ENCODE measurements at places on chromosomes 7 and 10. TPM values are rescaled to one million over a fixed set of nuclear protein-coding genes. Genes with fewer than 3 reads are reported as not detected.
A peak's percentile ranks its signal among the peaks of the same experiment; 100 is the strongest.

- DNase-seq = no peak
Measured at GRCh38 chr7:72023926-72024325, 388.2 kb downstream of the CALN1 start.

GRCh38 chr7:30136117-30136731 is 1.4 kb downstream of the MTURN start:
- no peak for DNase-seq

- no peak for DNase-seq
Measured at GRCh38 chr7:79452495-79453265, 787 bp downstream of the MAGI2 start.

DNA sequence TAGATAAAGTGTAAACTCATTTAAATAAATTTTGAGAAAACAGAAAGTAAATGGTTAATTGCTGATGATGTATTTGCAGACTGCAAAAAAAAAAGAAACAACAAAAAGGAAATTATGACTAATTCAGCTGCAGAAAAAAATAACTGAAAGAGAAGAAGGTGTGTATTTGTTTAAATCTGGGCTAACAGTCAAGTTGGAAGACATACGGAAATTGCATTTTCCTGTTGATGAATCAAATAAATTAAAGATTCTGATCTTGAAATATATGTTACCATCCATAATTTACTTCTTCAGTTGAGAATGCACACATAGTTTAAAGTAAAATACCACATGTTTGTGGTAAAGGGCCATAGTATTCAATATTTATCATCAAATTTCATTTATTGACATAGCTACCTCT is 19.3 kb upstream of the ING3 start:
- DNase-seq = no peak

GRCh38 chr7:128755819-128756476 is 16.8 kb downstream of the CALU start:
- no peak for DNase-seq

- no peak for DNase-seq
Measured at GRCh38 chr10:104659809-104660208, 18.7 kb downstream of the SORCS3 start.

- no peak for DNase-seq
Measured at GRCh38 chr7:114554781-114555537, 140.3 kb downstream of the FOXP2 start.

DNA sequence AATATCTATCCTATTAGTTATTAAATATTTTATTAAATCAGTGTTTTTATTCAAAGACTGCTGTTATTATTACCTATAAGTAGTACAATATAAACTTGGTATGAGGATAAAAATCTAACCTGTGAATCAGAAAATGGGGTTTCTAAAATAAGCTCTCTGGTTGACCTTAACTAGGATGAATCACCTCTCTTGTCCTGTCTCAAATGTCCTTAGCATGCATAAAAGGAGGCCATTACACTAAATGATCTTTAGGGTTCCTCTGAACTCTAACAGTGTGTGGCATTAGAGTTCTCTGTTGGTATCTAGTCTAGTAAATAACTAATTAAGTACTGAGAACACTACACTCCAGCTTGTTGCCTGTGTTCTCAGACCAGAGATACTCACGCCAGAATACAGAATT is 143.1 kb upstream of the LRRTM3 start:
- no peak for DNase-seq

GRCh38 chr10:15440204-15440711 is 69.2 kb upstream of the FAM171A1 start:
- no peak for DNase-seq

DNA sequence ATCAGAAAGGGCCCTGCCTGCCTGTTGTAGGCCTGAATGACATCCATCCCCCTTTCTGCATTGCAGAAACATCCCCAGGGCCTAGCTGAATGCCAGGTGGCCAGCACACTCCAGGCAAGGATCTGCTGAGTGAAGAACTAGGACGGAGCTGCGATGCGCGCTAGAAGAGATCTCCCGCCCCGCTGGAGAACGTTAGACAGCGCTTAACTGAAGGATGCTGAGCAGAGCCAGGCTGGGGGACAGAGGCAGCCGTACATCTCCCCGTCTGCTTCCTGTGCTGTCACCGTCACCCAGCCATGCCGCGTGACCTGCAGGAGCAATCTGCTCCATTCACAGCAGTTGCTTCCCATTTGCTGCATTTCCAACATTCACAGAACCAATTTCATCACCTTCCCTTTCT is 73.3 kb downstream of the FAM53B start:
- DNase-seq = no peak

DNA sequence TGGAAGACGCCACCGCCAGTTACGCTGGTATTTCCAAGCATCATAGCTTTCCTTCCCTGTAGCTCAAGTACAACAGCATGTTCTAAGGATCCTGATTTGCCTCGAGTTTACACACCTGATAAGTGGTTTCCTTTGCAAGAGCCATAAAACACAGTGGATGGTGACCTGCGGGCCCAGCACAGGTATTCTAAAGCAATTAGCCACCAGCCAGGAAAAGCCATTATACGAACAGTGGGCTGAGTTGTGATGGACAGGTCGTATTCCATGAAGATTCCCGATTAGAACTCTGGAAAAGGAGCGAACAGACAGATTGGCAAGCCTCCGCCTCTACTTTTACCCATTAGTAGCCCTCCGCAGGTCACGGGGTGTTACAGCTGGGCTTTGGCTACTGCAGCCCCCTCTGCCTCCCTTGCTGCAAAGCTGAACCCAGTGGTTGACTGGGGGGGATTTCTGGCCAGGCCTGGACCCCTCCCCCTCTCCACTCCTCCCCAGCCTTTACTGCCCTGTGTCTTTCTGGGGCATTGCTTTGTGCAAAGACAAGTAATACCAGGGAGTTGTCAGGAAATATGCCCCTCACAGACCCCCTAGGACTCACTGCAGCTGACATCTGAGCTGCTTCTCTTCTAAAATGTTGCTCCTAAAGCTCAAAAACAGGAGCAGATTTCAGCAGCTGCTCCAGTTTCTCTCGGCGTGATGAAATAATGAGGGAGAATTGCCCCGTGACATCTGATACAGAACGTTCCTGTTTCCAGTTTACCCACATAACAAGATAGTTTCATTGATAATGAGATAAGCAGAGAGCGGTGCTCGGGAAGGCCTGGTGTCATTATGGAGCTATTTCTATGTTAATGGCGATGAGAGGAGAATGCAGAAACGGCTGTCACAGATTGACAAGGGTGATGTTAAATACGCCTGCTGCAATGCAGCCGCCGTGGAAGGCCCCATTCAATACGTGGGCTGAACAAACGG is 214.4 kb downstream of the CCSER2 start:
- DNase-seq = no peak

GRCh38 chr10:71945819-71946474 is 18.2 kb upstream of the CHST3 start:
- DNase-seq = no peak

DNA sequence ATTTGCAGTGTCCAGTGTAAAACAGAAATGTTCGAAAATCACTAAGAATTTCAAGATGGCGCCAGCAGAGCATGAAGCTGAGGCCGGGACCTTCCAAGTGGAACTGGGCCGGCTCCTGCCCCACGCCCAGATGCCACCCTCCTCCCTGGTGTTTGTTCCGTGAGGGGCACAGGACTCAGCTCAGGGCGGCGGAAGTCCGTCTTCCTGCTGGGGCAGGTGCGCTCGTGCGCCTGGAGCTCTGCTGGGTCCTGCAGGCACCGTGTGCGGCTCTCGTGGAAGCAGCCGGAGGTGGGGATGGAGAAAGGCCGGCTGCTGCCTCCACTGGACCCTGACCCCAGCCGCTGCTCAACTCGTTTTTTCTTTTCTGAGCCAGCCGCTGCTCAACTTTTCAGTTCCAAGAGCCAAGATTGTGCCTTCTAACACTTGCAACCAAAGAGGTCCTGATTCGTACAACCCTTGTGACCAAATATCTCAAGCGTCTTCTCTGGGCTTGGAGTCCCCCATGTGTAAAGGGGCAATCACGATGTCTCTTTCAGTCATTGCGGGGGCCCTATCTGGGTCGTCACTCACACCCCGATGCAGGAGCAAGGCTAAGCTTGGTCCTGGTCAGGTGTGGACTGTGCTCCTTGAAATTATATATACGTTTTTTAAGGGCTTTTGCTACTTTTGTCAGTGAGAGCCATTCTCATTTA is 334.4 kb downstream of the ADARB2 start:
- no peak for DNase-seq

- no peak for DNase-seq
Measured at GRCh38 chr7:92813390-92814024, 22.9 kb downstream of the CDK6 start.

- no peak for DNase-seq
Measured at GRCh38 chr10:30022590-30022989, 36.8 kb downstream of the JCAD start.

DNA sequence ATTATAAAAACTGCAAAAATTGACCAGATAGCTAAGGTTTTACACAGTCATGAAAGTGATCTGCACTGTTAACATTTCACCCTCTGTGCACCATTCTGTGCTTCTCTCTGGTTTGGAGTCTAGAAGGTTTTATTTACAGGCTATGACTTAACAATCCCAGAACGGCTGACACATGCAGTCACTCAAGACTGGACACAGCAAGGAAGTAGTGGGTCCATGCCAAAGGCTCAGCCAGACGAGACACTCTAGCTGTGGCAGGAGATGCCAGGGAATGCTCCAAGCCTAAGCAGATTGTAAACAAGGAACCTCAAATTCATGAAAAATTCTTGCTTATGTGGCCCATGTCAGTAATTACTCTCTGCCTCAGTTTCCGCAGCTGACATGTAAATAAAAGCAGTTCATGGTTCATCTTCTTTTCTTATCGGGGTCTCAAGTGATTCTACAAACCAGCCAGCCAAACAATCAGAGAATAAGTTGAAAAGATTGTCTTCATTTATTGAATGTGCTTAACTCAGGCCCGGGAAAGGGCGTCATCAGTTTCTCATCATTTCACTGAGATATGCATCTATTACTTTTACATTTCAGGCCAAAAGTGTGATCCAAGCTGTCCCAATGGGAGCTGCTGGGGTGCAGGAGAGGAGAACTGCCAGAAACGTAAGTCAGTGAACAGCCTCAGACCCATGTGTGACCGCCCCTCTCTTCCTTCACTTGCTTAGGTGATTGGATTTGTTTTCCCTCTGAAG is 132.1 kb downstream of the EGFR start:
- DNase-seq = no peak

GRCh38 chr7:1933066-1933750 is 263.1 kb downstream of the ELFN1 start:
- no peak for DNase-seq

- DNase-seq = no peak
Measured at GRCh38 chr10:123146894-123147634, 872 bp upstream of the HMX2 start.

GRCh38 chr7:18778594-18778993 is 283.0 kb downstream of the HDAC9 start:
- DNase-seq = no peak

GRCh38 chr10:108204528-108205305 is 1040.2 kb upstream of the SORCS1 start:
- peak; percentile 8 for DNase-seq

DNA sequence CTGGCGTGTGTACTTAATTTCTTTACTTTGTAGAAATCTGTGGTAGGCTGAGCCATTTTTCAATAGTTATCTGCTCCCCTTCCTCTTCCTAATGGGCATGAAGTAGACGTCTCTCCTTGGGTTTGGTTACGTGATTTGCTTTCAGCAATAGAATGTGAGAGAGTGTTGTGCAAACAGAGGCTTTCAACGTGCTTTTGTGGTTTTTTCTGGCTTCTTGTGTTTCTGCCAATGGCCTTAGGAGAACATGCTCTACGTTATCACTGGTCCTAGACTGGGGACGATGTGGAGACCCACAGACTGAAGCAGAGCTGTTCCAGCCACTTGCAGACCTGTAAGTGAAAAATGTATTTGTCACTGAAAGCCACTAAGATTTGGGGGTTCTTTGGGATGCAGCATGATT is 107.2 kb upstream of the NPTX2 start:
- DNase-seq = no peak

GRCh38 chr10:47048526-47048905 is 137.3 kb downstream of the PTPN20 start:
- DNase-seq = no peak

- DNase-seq = no peak
Measured at GRCh38 chr10:88168171-88169036, 305.0 kb downstream of the PTEN start.

DNA sequence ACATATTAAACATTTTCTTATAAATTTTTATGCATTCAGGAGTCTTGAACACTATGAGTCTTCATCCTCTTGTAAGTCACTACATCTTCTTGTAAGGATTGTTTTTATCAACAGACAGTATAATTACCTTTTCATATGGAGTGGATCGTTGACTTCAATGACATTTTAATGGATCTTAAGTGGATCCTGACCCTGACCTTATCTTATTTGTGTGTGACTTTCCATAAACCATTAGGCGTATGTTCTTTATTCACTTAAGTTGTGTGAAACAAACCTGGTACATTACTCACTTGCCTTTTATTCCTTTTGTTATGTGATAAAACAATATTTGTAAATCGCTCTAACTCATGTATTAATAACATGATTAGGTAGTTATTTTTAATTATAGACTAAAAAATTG is 18.5 kb upstream of the SEMA3C start:
- DNase-seq = no peak

DNA sequence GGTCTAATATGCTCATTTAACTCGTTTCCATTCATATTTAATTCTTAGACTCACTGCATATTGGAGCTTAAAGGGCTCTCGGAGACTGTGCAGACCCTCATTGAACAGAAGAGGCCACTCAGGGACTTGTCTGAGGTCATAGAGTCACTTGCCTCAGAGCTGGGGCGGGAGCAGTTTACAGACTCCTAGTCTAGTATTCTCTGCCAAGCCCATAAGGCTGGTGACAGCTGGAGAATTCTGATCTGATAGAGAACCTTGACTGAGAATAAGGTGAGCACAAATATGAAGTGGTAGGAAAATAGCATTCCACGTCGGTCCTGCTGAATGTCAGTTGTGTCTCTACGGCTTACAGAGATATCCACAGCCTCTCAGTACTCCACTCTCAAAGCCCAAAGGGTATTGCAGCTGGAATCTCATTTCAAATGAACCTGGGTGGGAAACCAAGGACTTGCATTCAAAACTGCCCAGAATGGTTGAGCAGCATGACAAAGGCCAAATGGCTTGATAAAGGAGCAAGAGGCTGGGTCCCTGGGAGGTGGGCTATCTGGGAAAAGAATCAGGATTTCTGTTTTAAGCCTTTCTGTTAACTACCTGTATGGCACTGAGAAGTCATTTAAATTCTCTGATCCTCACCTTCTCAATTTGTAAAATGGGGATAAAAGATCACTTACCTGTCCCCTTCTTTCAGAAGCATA is 283.2 kb downstream of the SORCS3 start:
- no peak for DNase-seq

- DNase-seq = no peak
Measured at GRCh38 chr10:98144985-98145384, 10.5 kb downstream of the R3HCC1L start.

The PFKFB3 gene
- total RNA-seq = 17.1 TPM

The ETV1 gene
- 7.4 TPM for total RNA-seq

The FRAT1 gene
- 5.3 TPM for total RNA-seq

The SLC26A3 gene
- 0.36 TPM for total RNA-seq

The CNPY1 gene
- not detected for total RNA-seq

The FAM171A1 gene
- 19.2 TPM for total RNA-seq

The UCMA gene
- total RNA-seq = not detected

The SSC4D gene
- total RNA-seq = 1.6 TPM

The KIF11 gene
- total RNA-seq = 47.8 TPM

The PYROXD2 gene
- total RNA-seq = 2.3 TPM

The ECHDC3 gene
- total RNA-seq = 5.8 TPM

The GDF10 gene
- 1.2 TPM for total RNA-seq
